ENCODE measurements at places on chromosomes 6 and 20. TPM values are rescaled to one million over a fixed set of nuclear protein-coding genes. Genes with fewer than 3 reads are reported as not detected.
A peak's percentile ranks its signal among the peaks of the same experiment; 100 is the strongest.

DNA sequence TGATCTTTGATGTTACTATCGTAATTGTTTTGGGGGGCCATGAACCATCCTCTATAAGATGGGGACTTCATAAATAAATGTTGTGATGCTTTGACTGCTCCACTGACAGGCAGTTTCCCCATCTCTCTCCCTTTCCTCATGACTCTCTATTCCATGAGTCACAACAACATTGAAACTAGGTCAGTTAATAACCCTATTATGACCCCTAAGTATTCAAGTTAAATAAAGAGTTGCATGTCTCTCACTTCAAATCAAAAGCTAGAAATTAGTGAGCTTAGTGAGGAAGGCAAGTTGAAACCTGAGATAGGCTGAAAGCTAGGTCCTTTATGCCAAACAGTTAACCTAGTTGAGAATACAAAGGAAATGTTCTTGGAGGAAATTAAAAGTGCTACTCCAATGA, 491.0 kb downstream of the HAO1 start:
- DNase-seq: no peak

DNA sequence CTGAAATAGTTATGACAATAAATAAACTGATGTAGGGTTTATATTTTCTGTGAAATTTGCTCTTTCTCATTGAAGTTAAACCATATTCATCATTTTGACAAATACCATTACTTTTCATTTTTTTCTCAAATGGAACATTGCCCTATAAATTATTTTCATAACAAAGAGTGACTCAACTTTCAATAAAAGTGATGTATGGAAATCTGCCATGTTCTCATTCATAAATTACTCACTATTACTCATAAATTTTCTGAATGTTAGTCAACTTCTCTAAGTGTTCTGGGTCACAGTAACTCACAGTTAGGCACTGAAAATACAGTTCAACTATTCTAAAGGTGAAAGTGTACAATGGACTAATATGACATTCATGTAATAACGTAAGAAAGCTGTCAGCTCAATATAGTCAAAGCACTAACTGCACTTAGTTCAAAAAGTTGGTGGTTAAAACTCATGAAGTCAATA, 19.0 kb upstream of the STX11 start:
- DNase-seq: peak; percentile 75

Gene DEFB128
- total RNA-seq: not detected

Gene MAPK14
- 43.7 TPM for total RNA-seq

Gene LZTS3
- total RNA-seq: 6.2 TPM

All from HFFc6 (cell line).